ENCODE measurements at places on chromosomes 4 and X.

- DNase-seq, result no peak
Measured at GRCh38 chr4:102627831-102628523, 126.8 kb downstream of the NFKB1 start.

DNA sequence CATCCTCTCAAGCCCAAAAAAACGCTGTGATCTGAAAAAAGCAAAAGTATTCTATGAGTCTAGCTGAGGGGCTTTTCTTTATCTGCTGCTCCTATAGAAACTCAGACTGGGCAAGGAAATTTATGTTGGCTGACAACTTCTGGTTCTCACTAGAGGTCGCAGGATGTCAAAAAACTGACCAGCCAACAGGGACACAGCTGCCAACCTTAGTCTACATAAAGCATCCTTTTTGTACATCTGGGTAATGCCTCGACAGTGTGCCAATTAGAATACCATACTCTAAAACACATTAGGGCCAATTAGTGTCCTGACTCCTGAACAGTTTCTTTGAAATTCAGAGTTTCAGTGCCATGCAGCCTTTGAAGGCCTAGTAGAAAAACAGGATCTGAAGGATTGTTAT is 8.8 kb upstream of the TLL1 start:
- DNase-seq, result no peak

- DNase-seq, result no peak
Measured at GRCh38 chr4:123443401-123444289, 47.0 kb downstream of the SPRY1 start.

- no peak for DNase-seq
Measured at GRCh38 chr4:43959976-43960375, 488.6 kb downstream of the KCTD8 start.

DNA sequence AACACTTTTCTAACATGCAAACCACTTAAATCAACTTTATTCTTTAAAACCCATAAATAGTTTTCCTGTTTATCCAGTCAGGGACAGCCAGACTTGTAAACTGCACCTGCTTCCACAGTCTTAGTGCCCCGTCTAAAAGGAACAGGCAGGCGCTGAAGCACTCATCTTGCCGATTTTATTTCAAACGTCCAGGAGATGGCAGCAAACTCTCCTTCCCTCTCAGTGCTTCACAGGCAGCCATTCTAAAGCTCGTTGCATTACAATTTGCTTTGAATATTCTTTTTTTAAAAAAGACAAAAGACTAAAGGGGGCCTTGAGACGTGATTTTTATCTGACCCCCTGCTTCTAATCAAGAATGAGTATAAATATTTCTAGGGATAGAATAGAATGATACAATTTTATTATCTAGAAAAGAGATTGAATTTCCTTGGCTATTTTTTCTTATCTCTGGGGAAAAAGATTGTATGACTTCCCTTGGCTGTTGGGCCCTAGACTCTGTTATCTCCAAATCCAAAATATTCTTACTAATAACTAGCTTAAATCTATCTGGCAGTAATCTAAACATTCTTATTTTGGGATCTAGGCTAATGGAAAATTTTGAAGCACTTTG is 93.6 kb upstream of the MYOZ2 start:
- peak; percentile 59 for DNase-seq

- DNase-seq, result no peak
Measured at GRCh38 chr4:181949704-181950312, 293.4 kb upstream of the TENM3 start.
